ENCODE measurements at places on chromosomes 5 and 9.

DNA sequence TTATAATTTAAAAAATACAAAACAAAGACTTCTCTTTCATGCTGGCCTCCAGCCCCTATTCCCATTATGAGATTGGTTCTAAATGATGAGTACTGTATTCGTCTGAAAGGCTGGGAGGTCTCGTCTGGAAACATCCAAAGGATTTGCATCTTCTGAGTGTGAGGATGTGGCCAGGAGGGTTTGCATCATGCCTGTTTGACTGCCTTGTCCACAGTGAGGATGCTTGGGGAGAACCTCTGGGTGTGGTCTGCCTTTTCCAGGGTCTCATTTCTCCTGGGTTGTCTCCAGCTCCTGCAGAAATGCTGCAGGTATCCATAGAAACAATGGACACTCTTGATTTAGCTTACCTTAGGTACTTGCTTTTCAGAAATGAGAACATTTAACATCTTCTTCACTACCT, 26.4 kb upstream of the CXCL14 start:
- no peak for DNase-seq

GRCh38 chr5:428219-428618, 14.8 kb upstream of the EXOC3 start:
- no peak for DNase-seq

DNA sequence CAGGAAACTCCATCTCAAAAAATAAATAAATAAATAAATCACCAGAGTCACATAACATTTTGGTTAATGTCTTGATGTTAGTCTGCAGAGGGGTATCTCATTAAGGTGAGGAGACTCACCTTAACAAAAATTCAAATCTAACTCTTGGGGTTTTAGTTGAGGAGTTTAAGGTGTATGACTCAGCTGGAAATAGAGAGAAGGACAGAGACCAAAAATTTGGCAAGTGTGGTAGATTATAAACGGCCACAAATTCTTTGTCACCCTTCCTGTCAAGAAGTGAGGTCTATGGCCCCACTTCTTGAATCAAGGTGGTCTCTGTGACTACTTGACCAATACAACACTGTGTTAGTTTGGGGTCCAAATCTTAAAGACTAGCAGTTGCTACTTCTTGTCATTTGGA, 60.8 kb downstream of the TTC39B start:
- DNase-seq, result no peak

GRCh38 chr9:133673258-133673655, 37.1 kb downstream of the DBH start:
- no peak for DNase-seq

- no peak for DNase-seq
These were observed 97.8 kb downstream of the TSSK1B start for GRCh38 chr5:113336975-113337374.

GRCh38 chr5:143537056-143537455, 133.6 kb upstream of the NR3C1 start:
- no peak for DNase-seq

DNA sequence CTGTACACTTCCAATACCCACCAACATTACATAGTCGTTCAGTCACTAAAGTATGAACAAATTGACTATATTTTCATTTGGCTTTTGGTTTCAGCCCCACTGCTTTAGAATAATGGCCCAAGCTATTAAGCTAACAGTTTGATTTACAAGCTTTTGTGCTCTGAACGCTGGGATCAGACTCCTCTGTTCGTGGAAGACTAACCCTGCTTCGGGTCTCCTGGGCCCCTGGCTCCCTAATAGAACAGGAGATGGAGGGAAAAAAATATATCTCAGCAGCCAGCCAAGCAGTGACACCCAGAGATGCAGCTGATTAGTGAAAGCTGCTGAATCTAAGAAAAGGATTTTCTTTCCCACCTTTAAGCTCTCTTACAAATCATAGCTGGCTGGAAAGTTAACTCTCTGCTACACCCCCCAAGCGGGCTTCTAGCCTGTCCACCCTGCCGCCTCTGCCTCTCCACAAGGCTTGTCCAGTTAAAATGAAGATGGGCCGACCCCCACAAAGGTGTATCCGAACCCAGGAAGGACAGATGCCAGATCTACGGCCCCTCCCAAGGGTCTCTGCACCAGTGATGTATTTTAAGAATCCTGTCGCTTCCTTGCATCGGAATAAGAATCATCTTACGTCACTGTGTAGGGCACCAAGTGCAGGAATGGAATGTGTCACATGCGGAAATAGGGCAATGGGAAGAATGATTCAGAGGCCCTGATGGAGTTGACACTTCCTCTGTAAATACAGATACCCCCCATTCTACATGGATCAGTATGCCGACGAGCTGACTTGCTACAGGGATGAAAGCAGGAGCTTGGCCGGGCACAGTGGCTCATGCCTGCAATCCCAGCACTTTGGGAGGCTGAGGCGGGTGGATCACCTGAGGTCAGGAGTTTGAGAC, 33.4 kb upstream of the BARHL1 start:
- no peak for DNase-seq

DNA sequence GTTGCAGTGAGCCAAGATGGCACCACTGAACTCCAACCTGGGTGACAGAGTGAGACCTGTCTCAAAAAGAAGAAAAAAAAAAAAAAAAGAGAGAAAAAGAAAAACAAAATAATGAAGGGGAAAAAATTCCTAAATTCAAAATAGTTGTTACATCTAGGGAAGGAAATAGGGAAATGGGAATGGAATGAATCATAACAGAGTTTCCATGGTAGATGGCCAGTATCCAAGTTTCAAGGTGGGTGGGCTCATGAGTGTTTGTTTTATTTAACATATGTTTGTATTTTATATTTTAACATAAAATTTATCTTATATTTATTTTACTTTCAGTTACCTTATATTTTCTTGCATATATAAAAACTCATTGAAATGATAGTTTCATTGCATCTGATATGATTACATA, 215.6 kb downstream of the ARHGEF28 start:
- no peak for DNase-seq

DNA sequence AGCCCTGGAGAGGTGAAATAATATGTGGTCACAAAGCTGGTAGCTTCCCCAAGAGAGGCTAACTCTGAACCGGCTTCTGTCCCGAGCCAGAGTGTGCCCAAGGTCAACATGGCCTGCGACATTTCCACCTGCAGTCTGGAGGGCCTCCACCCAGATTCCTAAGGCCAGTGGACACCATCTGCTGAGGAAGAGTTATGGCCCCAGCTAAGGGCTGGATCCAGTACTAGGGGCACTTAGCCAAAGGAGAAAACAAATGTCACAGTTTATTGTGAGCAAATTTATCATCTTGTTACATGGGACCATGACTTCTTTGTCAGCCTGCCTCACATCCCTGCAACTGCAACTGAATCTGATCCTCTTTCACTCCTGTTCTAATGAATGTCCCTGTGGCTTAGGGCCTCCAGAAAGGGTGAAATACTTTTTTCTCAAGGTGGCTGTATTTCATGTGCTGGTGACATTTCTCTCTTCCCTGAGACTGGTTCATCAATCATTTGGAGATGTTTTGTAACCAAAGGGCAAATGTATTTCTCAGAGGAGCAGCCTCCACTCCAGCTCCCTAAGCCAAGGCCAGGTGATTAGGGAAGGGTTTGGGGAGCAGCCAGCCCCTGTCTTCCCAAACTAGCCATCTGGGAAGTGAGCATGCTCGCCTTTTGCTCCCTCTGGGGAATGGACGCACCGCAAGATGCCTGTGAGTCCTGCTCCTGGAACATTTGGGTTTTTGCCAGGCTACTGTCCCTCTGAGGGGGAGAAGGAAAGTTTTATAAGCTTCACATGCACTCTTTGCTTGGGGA, 148.3 kb downstream of the CMYA5 start:
- no peak for DNase-seq

DNA sequence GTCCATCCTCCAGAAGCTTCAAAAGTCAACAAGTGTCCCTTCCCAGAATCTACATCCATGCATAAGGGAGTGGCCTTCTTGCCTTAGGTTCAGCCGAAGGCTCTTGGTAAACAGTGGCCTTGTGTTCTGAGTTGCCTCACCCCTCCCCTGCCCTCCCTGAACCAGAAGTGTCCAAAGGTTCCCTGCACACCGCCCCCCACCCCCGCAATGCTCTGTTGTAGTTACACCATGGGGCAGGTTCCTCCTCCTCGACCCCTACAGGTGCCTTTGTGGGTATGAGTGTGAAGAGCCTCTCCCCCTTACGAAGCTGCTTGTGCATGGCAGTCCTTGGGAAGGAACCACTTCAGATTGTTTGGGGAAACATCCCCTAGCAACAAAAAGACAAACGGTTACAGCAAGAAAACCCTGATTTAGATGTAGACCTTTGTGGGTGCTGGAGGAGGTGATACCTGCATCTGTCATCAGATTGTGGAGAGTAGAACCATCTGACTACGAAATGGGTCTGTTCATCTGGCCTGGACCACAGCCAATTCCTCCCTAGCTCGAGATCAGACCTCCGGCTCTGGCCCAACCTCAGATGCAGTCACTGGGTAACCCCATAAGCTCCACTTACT, 7.1 kb downstream of the SPACA9 start:
- no peak for DNase-seq

- DNase-seq, result no peak
These were observed 143.3 kb upstream of the LMX1B start for GRCh38 chr9:126470241-126470993.

- DNase-seq, result no peak
These were observed 102.0 kb upstream of the NFIB start for GRCh38 chr9:14415947-14416346.

DNA sequence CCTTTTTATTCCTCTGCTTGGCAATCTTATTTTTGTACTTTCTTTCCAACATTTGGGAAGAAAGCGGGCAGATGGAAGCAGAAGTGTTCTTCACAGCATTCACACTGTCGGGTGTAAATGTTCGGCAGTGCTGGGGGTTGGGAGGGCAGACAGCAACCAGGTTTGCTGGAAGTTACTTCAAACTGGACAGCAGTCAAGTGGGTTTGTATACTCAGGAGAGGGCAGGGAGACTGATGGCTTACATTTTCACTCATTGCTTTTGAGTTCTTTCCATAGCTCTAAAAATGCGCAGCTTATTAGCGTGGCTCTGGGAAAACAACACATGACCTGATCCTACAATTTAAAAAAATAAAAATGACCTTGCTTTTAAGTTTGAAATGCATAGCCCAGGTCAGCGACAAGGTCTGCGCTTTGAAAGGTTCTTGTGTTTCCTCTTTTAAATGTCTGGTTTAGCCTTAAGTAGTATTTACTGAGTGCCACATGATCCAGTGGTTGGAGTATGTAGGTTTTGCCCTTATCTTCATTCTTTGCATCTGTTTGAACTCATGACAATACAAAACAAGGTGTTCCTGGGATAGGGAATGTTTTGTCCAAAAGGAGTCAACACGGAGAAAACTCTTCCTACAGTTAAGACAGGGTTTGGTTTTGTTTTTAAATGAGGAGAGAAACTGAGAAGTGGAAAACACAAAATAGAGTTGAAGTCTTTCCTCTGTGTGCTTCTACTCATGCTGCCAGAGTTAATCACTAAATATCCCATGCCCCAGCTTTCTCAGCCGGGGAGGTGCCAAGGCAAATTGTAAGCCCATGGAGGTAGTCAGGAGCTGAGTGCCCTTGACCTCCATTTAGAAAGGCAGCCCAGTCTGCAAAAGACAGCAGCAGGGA, 132.7 kb upstream of the DMRT1 start:
- DNase-seq, result no peak

DNA sequence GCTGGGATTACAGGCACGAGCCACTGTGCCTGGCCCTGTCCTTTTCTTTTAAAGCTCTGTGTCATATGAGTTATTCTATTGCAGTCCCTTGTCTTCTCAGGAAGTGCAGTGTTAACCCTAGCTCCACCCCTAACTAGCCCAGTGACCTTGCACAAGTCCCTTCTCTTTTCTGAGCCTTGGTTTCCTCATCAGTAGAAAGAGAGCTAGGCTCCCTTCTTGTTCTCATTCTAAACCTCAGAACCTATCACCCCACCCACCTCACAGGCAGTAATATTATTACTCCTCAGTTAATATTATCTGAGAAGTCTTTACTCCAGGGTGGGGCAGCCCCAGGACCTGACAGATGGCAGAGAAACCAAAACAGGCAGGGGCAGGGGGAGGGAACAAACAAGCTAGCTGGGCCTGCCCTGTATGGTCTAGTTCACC, 7.2 kb downstream of the CYFIP2 start:
- no peak for DNase-seq

DNA sequence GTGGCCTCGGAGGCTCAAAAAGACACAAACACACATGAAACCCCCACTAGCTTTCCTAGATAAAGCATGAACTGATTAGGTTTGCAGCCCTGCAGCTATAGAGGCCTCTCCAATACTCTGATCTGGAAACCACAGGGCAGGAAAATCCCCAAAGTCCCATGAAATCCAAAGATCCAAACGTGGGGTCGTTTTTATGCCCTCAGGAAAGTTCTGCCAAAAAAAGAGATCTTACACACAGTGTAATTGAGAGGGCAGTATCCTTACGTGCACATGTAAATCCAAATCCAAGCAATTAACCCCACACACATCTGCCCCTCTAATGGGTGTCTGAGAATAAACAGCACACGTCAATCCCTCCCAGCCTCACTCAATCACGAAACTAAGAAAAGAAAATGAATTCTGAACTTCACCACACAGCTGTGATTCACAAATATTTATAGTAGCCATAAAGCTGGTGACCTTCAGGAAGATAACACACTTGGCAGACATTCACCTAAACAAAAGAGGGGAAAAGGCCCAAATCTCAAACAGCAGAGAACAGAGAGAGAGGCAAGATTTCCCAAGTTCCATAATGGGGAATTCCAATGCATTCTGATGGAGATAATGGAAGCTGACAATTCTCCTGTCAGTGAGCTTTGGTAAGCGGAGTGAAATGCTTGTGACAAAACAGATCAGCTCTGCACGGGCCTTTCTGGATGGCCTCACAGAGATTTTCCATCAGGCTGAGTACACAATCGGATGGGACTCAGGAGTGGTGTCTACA, 114.2 kb downstream of the SEMA5A start:
- DNase-seq, result no peak

GRCh38 chr9:3931996-3932906, 367.6 kb downstream of the GLIS3 start:
- no peak for DNase-seq

- DNase-seq, result no peak
These were observed 30.0 kb upstream of the ELAVL2 start for GRCh38 chr9:23855873-23856604.

DNA sequence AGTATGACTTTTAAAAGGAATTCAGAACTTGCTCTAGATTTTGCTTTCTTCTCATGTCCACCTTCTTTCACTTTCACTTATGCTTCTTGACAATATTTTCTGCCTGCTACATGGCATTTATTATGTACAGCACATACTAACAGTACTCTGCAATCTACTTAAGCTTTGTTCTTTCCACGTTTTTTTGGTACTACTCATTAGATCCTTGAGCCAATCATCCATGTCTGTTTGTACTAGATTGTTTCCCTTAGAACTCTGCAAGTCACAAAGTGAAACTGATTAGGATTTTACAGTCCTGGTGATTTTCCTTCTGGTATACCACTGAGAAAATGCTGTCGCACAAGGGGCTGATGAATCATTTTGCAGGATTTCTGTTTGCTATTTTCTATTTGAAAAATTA, 78.3 kb downstream of the PARP8 start:
- DNase-seq, result no peak
